Activated gamma-delta T cell treated with Interleukin-2 at 50 U/mL for 16 hours (primary cell): ENCODE measurements at places on chromosomes 4 and X.

DNA sequence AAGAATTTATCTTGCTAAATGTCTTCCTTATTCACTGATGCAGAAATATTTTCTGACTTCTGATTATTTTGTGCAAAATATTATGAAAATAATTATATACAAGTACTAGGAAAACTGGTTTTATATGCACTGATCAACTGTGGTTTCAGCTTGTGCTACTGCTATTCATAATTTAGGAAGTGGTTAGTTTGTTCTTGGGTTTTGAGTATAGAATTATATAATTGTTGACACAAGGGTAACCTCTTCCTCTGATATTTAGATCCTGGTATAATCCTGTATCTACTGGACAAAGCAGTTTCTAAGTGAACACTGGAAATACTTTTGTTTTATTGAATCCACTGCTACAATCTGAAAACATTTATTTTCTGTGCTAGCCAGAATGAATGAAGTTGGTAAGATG, 182.8 kb downstream of the PDGFC start:
- DNase-seq: no peak

DNA sequence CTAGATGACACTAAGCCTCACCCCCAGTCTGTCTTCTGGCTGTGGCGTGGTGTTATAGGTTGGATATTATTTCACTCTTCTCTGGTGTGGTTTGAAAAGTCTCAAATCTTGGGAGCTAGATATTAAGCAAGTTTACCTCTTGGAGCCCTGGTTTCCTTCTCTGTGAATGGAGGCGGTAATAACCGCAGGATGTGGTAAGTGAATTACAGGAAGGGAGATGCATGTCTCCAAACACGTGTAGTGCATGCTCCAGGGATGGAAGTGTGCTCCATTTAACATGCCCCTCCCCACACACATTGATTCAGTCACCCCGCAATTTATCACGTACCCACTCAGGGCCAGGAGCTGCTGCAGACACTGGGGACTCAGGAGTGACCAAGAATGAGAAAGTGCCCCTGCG, 4.9 kb downstream of the ZNF275 start:
- no peak for DNase-seq

DNA sequence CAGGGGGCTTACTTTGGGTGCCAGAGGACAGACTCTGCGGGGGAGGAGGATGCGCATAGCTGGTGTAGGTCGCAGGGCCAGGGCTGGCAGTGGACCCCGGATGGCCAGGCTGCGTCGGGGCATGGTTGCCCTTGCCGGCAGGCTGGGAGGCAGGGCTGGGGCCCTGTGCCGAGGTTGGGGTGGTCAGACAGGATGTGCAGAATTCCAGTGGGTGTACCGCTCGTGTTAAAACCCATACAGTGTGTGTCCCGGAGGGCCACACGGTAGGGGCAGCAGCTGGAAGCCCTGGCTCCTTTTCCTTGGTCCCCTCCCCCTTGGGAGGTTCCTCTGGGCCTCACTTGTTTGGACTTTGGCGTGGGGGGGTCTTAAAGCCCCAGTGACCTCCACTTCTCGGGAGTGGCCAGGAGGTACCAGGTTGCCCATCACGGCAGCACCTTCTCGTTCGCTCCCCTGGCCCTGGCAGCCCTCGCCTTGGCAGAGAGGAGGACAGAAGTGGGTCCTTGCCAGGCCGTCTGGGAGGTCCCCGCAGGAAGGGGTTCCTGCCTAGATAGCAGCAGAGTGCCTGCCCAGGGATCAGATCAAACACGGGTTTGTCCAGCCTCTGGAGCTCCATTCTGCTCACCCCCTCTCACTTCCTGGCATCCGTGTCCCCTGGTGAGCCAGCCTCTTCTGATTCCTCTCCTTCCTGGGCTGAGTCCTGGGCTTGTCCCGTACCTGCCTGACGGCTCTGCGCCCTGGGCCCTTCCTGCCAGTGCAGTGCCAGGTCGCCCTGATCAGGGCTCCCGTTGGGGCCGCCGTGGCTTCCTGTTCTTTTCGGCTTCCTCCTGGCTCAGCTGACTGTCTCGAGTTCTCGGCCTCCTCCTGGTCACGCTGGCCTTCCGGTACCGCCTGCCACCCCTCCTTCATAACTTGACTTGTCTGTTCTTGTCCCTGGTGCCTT, 56.7 kb upstream of the HGFAC start:
- DNase-seq: no peak

DNA sequence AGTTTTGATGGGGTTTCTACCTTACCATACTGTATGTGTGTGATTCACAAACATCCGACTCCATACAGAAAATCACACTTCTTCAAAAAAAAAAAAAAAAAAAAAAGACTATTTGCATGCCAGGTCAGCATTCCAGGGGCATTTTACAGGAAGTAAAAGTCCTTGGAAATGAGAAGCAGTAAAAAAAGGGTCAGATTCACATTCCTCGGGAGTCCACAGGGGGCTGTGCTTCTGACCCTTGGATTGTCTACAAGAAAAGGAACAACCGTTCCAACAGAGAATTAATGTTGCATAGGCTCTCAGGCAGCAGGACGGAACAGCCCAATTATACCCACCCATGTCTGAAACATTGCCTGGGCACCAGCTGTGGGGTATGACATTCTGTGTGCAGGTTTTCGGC, 290.3 kb downstream of the LDB2 start:
- no peak for DNase-seq

DNA sequence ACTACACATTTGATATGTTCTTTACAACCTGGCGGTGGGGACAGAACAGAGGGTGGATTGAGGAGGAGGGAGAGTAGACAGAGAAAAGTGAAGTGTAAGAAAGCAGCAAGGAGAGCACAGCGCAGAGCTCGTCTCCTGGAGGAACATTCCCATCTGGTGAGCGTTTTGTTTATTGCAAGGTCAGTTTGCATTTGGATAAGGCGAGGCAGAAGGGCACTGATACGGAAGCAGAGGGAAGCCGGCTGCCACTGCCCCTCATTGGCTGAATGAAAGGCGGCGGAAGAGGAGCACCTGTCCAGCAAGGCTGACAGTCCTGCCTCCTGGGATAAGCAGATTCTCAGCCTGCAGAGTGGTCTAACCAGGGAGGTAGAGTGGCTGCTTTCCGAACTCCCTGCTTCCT, 83.2 kb downstream of the GPR143 start:
- no peak for DNase-seq

GRCh38 chr4:37699868-37700481, 13.8 kb upstream of the RELL1 start:
- no peak for DNase-seq

GRCh38 chr4:76036855-76037254, 985 bp upstream of the CXCL11 start:
- DNase-seq: no peak

DNA sequence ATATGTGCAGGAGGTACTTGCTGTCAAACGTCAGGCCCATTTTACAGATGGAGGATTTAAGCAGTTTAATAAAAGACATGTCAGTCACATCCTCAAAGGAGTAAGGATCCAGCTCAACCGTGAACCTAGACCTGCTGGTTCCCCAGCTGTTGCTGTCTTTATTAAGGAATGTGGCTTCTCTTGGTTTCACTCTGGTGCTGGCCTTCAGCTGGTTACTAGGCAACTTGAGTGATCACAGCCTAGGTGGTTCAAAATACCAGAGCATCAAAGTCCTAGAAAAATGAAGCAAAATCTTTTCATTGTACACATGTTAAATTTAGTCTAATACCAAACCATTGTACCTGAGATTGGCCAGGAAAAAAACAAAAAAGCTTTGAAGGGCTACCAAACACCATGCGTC, 32.7 kb upstream of the GLRA2 start:
- DNase-seq: no peak

GRCh38 chrX:84865113-84865512, 138.6 kb upstream of the APOOL start:
- DNase-seq: no peak

DNA sequence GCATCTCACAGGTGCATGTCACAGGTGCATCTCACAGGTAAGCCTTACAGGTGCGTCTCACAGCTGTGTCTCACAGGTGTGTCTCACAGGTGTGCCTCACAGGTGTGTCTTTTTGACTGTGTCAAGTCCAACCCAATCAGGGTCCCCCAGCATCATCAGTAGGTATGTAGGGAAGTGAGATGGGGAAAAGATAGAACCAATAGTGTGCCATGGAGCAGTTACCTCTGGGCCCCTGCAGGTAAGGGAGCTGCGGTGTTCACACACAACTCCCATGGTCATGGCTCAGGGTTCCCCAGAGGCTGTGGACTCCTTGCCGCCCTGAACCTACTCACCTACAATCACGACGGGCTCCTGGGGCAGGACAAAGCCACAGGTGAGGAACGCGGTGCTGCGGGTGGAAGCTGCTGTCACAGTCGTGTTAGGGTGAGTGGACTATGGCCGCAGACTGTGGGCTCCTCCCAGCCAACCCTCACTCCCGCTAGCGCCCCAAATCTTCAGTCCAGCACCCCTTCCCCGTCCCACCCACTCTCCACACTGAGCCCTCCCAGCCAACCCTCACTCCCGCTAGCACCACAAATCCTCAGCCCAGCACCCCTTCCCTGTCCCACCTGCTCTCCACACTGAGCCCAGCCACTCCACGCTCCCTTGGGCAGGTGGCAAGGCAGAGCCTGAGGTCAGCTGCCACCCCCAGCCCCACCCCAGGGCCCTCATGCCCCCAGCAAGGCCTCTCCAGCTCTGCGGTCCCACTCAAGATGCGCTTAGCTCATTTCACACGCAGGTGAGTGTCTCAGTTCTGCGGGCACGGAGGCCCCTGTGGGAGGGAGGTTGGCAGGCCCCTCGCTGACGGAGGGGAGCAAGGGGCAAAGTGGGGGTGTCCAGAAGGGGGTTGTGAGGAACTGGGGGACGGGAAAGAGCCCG, 2.1 kb upstream of the PDE6B start:
- no peak for DNase-seq

- no peak for DNase-seq
Observed at GRCh38 chrX:70092247-70092646, 30.0 kb downstream of the OTUD6A start.

DNA sequence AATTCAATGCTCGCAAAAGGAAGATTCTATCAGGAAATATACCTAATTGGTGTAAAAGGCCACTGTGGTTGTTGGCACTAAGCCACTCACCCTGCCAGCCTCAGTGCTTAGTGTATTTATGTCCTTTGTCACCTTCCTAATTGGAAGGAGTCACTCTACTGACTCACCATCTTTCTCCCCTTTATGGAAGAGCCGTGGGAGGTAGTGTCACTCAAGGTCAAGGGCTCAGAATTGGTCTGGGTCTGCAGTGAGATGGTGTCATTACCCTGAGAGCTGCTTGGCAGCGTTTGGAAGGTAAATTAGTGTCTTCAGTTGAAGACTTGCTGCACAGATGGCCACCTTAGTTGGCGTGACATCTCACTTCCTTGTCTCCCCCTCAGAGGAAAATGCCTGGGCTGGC, 41.7 kb upstream of the CDKN2AIP start:
- no peak for DNase-seq

DNA sequence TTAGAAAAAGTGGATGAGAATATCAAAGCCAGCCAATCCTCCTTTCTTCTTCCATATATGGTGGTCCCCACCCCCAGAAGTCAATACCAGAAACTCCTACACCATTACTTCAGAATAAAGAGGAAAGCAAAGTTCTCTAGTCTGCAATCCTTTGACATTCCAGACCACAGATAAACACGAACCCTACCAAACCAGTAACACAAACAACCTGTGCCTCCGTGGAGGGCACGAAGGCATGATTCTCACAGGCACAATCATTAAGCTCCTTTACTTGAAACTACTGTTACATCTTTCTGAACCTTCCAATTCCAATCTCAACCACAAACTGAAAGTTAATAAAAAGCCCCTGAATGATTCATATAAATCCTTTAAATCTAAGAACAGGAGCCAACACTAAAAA, 16.3 kb downstream of the MAML3 start:
- DNase-seq: no peak

GRCh38 chr4:8308144-8308543, 38.6 kb downstream of the HTRA3 start:
- DNase-seq: no peak

DNA sequence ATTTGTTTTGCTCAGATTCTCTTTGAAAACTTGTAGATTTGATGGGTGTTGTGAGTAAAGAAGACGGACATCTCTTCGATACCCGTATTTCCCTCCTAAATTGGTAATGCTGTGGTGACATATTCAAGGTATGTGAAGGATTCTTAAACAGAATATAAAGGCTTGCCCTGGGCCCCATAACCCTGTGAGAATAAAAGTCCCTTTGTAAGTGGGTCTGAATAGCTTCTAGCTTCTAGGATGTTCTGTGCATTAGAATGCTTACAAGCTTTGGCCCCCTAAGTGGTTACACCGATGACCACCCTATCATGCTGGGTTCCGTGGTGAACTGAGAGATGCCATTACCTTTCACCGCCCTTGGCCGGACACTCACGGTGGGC, 574 bp upstream of the MOB1B start:
- DNase-seq: no peak

- no peak for DNase-seq
Observed at GRCh38 chrX:141214196-141214595, 28.1 kb downstream of the SPANXC start.

- DNase-seq: no peak
Observed at GRCh38 chrX:50403903-50404302, 66.7 kb downstream of the DGKK start.

DNA sequence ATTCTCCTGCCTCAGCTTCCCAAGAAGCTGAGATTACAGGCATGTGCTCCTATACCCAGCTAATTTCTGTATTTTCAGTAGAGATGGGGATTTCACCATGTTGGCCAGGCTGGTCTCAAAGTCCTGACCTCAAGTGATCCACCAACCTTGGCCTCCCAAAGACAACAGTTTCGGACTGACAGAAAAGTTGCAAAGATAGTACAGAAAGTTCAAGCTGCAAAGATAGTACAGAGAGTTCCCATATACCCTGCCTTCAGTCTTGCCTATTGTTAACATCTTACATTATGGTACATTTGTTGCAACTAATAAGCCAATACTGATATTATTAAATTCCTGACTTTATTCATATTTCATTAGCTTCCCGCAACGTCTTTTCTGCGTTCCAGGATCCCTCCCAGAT, 65.8 kb downstream of the SUPT20HL2 start:
- no peak for DNase-seq

GRCh38 chr4:92184566-92184965, 119.2 kb upstream of the GRID2 start:
- no peak for DNase-seq
